ENCODE measurements at places on chromosomes 4 and X. TPM values are rescaled to one million over a fixed set of nuclear protein-coding genes. Genes with fewer than 3 reads are reported as not detected.

DNA sequence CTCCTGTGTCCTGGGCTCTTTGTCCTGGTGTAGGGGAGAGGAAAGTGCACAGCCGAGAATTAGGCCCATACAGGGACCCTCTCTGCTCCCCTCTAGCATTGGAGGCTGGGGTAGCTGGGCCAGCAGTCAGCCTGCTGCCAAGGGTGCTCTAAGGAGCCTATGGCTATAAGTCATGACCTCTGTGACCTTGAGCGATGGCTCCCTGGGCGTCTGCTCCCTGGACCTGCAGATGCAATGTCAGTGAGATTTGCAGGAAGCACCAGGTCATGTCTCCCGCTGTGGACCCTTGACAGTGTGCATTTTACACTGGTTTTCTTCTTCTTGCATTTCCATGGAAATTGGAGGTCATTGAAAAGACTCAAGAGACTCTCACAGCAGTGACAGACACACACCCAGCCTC lies 234.1 kb upstream of the PSAPL1 start:
- no peak for DNase-seq

- DNase-seq: no peak
Measured at GRCh38 chrX:40908026-40908425, 172.7 kb upstream of the MED14 start.

FRMPD3 gene
- 1.0 TPM for total RNA-seq

DNA sequence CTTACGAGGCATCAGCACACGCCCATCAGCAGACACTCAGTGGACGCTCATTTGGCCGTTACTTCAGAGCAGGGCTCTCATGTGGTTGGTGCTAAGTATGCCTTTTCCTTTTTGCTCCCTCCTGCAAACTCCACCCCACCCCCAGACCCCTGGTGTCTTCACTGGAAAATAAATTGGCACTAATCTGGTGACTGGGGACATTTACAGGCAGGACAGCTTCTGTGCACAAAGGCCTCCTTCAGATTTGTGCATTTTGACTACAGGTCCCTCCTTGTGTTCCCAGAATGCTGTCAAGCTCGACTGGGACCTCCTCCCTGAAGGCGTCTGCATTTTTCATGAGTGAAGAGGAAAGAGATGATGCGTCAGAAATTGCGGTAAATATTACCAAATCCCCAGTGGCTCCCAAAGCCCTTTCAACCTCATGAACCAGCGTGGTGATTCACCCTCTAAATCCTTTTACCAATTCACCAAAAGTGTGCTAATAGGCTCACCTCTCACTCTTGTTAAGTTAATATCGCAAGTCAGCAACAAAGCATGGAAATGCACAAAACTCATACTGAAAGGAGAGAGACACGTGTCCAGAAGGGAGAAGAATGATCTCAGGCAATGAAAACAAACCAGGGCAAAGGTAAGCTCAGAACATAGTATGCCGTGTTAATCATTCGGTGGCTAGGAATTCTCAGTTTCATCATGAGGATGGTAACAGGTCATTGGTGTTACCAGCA lies 119.0 kb downstream of the NKX6-1 start:
- no peak for DNase-seq

GRCh38 chrX:107227780-107228485 lies 21.5 kb downstream of the DNAAF6 start:
- DNase-seq: no peak

- no peak for DNase-seq
Measured at GRCh38 chr4:121177246-121178137, 13.4 kb upstream of the TNIP3 start.

- DNase-seq: no peak
Measured at GRCh38 chr4:103193457-103193856, 4.7 kb downstream of the CENPE start.

BTC gene
- 8.1 TPM for total RNA-seq

GAGE12F gene
- not detected for total RNA-seq

GRCh38 chr4:151857368-151857767 lies 96.6 kb upstream of the GATB start:
- no peak for DNase-seq

DNA sequence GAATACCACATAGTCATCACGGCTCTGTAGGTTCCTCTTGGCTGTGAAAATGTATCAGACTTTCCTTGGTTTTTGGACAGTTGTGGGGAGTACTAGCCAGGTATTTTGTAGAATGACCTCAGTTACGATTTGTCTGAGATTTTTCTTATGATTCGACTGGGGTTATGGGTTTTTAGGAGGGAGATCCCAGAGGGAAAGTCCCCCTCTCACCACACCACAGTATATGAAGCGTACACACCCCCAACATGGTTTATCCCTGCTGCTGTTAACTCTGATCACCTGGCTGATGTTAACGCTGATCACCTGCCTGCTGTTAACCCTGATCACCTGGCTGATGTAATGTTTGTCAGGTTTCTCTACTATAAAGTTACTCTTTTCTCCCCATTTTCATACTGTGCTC lies 72.6 kb downstream of the ANAPC4 start:
- no peak for DNase-seq

- DNase-seq: no peak
Measured at GRCh38 chr4:17511051-17511450, 839 bp downstream of the QDPR start.

Measured in Calu3 (cell line).